Right renal pelvis (tissue), 4 donors: ENCODE measurements at places on chromosomes 6 and 20. TPM values are rescaled to one million over a fixed set of nuclear protein-coding genes. Genes with fewer than 3 reads are reported as not detected.

The GINS1 gene
- polyA plus RNA-seq = 21.2 TPM

The PNLDC1 gene
- polyA plus RNA-seq = 1.3 TPM

The FAM83C gene
- 0.06 TPM for polyA plus RNA-seq

The BMP7 gene
- 83.5 TPM for polyA plus RNA-seq

The NKX2-2 gene
- polyA plus RNA-seq = not detected

The DNAH8 gene
- 0.17 TPM for polyA plus RNA-seq

The HLA-DMA gene
- 15.9 TPM for polyA plus RNA-seq

The PGC gene
- 0.30 TPM for polyA plus RNA-seq

- no peak for DNase-seq
Observed at GRCh38 chr6:169953686-169954085, 202.3 kb downstream of the ERMARD start.

DNA sequence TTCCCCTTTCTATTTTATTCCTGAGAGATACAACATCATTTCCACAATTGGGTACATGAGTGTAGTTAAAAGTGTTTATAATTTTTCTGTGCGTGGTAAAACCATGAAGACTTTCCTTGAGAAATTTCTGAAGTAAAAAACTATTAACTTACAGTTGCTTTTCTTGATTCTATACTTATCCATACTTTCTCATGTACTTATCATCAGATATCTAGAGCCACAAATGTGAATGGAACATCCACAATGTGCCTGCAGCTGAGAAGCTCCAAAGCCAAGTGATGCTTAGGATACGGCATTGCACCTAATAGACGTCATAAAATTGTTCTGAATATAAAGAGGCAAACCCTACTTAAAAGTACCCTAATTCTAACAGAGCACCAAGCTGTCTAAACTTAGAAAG lies 2.9 kb downstream of the FILIP1 start:
- DNase-seq = no peak

GRCh38 chr6:137589067-137589848 lies 95.1 kb upstream of the OLIG3 start:
- DNase-seq = no peak

DNA sequence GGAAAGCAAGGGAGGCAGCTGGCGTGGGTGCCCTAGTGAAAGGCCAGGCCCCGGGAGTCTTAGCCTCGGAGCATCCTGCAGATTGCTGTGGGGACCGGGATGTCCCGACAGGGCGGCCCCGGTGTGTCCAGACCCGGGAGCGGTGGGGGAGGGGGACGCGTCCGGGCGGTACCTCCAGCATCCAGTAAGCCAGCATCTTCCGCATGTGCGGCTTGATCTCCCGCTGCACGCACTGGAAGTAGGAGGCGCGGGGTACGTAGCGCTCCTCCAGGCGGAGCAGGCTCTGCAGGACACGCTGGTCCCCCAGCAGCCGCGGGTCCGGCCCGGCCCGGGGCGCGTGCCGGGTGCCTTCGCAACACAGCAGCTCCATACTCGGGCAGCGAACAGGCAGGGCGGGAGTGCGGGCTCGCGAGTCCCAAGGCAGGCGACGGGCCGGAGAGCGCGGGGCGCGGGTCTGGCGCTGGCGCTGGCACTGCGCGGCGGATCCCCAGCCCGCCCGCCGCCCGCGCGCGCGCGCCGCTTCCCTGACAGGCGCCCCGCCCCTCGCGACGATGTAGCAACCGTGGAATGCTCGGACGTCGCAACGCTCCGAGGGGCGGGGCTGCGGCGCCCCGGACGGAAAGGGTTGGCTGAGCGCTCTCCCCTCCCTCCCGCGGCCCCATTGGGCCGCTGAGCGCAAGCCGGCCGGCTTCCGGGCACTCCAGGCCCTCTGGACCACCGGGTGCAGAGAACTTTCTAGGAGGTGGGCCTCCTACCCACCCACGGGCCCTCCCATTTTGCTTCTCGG lies at the start of gene CCND3:
TSS of gene CCND3 (minus strand) at position 529 of the 787 bp plus-strand sequence. CDS start at position 370, 159 bp downstream.
- DNase-seq = peak; percentile 78

GRCh38 chr20:40558212-40558611 lies 130.8 kb downstream of the MAFB start:
- DNase-seq = no peak

GRCh38 chr20:59804347-59804746 lies 129.1 kb downstream of the SYCP2 start:
- DNase-seq = no peak

DNA sequence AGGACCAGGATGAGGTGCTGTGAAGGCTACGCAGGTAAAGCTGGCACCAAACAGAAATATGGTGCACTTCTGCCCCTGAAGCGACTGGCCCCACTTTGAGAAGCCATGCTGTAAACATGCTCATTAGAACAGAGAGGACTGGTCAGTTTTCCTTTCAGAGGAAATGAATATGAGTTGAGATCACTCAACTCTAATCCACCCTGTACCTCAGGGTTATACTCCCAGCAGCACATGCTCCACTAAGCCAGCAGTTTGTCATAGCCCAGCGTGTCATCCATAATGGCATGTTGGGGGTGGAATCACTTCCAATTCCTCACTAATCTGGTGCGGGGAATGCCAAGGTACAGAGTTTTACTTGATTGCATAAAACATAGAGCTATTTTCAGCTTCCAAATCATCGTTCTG lies 98.1 kb downstream of the HIVEP2 start:
- no peak for DNase-seq

GRCh38 chr6:36824253-36824652 lies 15.0 kb downstream of the CPNE5 start:
- no peak for DNase-seq

DNA sequence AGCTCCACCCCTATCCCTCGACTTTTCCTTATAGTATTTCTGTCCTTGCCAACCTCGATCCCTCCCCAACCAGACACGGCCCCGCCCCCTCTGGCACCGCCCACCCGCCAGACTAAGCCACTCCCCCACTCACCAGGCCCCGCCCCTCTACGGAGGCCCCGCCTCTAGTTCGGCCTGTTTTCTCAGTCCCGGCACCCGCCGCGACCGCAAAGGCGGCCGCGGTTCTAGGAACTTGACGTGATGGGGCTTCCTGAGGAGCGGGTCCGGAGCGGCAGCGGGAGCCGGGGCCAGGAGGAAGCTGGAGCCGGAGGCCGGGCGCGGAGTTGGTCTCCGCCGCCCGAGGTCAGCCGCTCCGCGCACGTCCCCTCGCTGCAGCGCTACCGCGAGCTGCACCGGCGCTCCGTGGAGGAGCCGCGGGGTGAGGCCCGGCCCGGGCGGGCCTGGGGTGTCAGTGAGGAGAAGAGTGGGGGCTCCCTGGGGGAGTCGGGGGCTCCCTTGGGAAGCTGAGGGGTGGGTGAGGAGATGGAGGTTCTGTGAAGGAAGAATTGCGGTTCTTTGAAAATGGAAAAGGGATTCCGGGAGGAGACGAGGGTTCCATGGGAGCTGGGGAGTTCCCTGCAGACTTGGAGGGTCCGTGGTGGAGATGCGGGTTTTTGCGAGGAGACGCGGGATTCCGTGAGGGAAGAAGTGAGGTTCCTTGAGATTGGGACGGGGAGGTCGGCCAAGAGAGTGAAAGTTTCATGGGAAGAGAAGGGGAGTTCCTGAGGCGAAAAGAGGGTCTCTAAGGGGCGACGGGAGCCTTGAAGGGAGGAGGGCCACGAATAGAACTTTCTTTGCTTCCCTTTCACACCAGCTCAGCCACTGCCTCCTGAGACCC lies at the start of gene ACSS2:
TSS of gene ACSS2 (plus strand) at position 207 of the 877 bp plus-strand sequence. CDS start at position 241, 34 bp downstream.
- peak; percentile 88 for DNase-seq

DNA sequence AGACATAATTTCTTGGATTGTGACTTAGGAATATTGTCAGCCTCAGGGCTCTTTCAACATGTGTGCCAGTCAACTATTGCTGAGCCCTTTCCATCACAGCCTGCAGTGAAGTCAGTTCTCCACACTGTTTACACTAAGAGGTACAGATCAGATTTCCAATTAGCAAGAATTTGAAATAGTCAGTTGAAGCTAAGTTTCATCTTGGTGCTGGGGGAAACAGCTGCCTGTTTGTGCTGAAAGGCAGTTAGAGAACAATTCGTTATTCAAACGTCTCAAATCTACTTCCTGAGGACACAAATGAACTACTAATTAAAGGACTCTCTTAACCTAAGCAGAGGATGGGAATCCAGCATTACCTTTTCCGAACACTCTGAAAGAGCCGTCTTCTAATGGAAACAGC lies 25.9 kb downstream of the ADGRF1 start:
- DNase-seq = no peak

GRCh38 chr20:19427480-19427879 lies 215.0 kb downstream of the SLC24A3 start:
- DNase-seq = no peak

DNA sequence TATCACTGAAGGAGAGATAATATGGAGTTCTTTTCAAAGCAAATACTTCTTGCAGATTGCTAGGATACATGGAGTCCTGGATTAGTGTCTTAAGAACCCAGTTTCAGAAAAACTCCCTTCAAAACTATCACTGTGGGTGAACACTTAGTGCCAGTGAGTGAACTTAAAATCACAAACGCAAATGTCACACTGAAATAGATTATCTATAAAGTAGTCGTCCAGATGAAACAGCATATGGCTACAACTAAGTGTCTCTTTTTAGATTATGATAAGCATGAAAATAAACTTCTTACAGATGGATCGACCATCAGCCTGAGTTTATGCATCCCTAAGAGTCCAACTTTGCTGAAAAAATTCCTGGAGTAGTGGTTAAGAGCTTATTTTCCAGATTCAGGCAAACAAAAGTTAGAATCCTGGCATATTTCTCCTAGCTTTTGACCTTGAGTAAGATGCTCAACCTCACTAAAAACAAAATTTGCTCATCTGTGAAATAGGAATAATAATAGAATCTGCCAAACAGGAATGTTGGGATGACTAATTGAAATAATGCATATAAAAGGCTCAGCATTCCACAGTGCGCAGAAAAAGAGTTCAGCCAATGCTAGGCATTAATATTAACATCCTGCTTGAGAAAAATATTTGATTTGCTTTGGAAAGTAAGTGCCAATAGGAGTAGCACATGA lies 70.4 kb downstream of the DOK5 start:
- no peak for DNase-seq

DNA sequence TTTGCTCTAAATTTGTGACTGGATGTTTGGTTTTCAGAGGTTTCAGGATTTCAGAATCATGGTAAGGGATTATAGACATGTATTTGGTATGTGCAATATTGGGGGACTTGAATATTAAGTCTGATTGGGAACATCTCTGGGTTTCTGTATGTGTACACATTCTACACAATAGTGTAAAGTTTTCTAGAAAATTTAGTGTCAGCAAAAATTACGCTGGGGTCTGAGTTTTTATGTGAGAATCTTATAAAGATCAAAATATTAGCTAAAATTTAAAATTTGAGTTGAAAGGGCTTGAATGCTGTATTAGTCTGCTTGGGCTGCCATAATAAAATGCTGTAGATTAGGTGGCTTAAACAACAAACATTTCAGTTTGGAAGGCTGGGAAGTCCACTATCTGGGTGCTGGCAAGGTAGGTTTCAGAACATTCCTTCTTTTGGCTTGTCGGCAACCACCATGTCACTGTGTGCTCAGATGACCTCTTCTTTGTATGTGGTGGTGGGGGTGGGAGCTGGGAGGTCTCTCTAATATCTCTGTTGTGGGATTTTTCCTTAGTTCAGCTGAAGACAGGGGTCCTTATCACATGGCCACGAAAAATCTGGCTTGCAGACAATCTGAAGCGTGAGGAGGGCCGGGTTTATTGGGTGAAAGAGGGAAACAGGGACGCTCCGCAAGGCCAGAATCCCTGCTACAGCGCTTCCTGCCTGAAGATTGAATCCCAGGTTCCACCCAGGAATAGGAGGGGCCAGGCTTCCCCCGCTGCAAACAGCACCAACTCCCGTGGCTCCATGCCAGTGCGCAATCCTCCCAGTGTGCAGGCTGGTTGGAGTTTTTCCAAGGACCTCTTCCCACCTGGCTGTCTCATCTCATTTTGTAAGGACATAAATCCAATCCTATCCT lies 299.7 kb downstream of the PLCB1 start:
- no peak for DNase-seq

GRCh38 chr20:24165301-24166122 lies 176.9 kb upstream of the GGTLC1 start:
- no peak for DNase-seq

DNA sequence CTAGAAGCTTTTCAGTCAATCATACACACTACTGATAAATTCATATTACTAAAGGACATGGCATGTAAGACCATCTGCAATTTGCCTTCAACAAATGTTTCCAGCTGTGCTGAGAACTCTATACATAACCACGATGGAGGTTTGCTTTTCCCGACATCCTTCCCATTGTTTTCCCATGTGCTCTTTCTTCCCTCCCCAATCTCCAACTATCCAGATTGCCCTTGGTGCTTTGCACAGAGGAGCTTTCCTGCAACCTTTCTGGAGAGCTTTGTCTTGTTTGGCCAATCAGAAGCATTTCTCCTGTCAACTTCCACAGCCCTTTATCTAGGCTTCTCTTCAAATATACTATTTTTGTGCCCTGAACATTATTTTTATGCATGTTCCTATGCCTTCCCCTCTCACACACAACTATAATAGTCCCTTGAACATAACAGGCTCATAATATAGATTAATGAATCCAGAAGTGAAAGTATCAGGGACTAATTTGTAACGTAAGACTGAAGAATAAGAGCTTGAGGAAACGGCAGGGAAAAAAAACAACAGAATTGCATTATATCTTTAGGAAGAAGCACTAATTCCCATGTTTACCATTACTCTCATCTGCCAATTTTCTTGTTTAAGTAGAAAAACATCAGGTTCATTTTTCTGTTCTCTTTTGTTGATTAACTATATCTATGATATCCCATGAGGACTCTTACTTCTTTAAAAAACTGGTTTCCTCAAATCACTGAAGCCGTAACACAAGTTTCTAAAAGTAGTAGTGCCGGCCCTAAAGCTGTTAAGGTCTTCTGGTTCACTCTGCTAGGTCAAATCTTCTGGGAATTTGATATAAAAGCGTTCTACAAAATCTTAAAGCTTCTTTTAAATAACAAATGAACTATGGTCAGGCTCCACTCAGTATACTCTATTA lies 20.1 kb downstream of the SMLR1 start:
- no peak for DNase-seq

- DNase-seq = no peak
Observed at GRCh38 chr6:44661221-44662008, 273.9 kb downstream of the CDC5L start.

DNA sequence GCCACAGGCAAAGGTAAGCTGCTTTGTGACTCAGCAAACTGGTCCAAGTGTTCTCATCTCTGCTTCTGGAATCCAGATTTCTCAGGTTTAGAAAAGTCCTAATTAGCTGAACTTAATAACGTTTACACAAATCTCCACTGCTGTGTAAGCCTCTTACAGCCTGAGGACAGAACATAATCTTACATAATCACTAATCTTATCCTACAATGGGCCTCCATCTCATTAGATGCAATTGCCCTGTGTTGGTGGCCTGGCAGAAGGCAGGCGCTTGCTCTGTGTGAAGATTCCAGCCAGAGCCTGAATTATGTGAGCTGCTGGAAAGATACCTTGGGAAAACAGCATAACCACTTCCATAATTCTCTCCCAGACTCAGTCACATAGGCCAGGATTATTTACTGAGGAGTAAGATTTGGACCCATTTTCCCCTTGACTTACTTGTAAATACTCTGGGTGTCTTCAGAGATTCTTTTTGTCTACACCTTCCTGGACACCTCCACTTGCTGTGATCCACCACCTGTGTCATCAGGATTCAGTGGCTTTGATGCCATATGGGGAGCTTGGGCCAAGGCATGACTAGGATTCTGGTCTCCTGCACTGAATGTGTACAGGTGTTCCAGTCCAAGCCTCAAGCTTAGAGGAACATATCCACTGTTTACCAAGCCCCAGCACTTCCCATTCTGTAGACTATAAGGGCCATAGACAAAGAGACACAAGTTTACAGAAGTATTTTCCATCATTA lies 104.4 kb downstream of the C6orf118 start:
- DNase-seq = no peak

GRCh38 chr6:95601133-95601532 lies 23.8 kb downstream of the MANEA start:
- DNase-seq = no peak

GRCh38 chr6:139736325-139736906 lies 362.0 kb upstream of the CITED2 start:
- DNase-seq = no peak
